Left ventricle myocardium inferior (tissue), 1 donor: ENCODE measurements at places on chromosomes 3 and 15. TPM values are rescaled to one million over a fixed set of nuclear protein-coding genes. Genes with fewer than 3 reads are reported as not detected.
A peak's percentile ranks its signal among the peaks of the same experiment; 100 is the strongest.

The SUCLG2 gene
- total RNA-seq: 100 TPM

GRCh38 chr3:2156244-2156847 is 57.7 kb downstream of the CNTN4 start:
- no peak overlapping the region for H3K4me3 ChIP-seq
- no peaks in the 10 kb centered on the region for H3K36me3 ChIP-seq
- no peaks in the 10 kb centered on the region for H3K4me1 ChIP-seq

The GRIP2 gene
- 59.1 TPM for total RNA-seq

GRCh38 chr3:66398228-66399025 is 102.4 kb downstream of the LRIG1 start:
- no peak for DNase-seq
- H3K27me3 ChIP-seq: no peaks in the 10 kb centered on the region
- no peak overlapping the region for H3K27ac ChIP-seq
- H3K36me3 ChIP-seq: peaks cover 56% of the 10 kb centered on the region
- peaks cover 58% of the 10 kb centered on the region for H3K4me1 ChIP-seq

GRCh38 chr3:9231937-9232336 is 17.5 kb downstream of the SRGAP3 start:
- no peak overlapping the region for H3K4me3 ChIP-seq
- H3K27me3 ChIP-seq: no peaks in the 10 kb centered on the region
- no peak for DNase-seq
- H3K36me3 ChIP-seq: no peaks in the 10 kb centered on the region
- H3K27ac ChIP-seq: no peak overlapping the region

DNA sequence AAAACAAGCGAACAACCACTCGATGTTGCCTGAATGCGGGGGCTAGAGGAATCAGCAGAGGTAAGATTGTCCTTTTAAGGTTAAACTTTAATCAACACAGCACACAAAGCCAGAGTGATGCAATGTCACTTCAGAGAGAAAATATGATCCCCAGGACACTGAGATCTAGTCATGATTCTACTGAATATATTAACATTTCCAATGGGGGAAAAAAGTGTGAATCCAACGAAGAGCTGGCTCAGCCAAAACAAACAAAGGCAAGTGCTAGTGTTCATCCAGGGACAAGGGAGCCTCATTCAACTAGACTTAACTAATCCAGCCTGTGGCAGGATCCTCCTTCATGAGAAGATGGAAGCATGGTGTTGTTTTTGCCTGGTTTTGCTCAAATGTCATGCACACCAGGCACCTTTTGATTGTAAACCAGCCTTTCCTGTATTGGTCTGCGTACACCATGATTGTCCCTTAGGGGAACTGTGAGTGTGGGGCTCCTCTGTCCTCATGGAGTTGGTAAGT is 35.8 kb downstream of the SCG5 start:
- DNase-seq: no peak
- H3K27me3 ChIP-seq: peaks cover 2% of the 10 kb centered on the region
- H3K27ac ChIP-seq: no peak overlapping the region
- H3K4me3 ChIP-seq: no peak overlapping the region
- no peaks in the 10 kb centered on the region for H3K36me3 ChIP-seq
- no peaks in the 10 kb centered on the region for H3K4me1 ChIP-seq

- no peak overlapping the region for H3K27ac ChIP-seq
- H3K4me1 ChIP-seq: no peaks in the 10 kb centered on the region
- no peak for DNase-seq
- H3K36me3 ChIP-seq: no peaks in the 10 kb centered on the region
- H3K4me3 ChIP-seq: no peak overlapping the region
These were observed 65.4 kb downstream of the CHDH start for GRCh38 chr3:53780806-53781205.

DNA sequence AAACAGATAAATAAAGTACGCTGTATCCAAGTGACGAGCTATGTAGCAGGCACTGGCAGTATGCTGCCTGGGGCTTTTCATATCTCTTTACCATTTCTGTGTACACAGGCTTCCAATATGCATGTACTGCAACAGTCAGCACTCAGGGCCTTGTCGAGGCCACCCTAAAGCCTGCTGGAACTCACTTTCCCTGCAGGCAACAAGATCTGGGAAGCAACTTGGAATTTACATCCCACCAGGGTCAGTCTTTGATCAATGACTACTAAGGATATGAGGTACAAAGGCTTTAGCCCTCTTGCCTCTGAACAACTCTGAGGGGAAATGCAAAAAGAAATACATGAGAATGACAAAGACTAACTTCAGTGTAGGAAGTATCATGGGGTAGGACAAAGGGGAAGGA is 101.8 kb upstream of the ARL6 start:
- DNase-seq: no peak
- H3K4me3 ChIP-seq: no peak overlapping the region
- H3K27me3 ChIP-seq: no peaks in the 10 kb centered on the region
- no peaks in the 10 kb centered on the region for H3K4me1 ChIP-seq

DNA sequence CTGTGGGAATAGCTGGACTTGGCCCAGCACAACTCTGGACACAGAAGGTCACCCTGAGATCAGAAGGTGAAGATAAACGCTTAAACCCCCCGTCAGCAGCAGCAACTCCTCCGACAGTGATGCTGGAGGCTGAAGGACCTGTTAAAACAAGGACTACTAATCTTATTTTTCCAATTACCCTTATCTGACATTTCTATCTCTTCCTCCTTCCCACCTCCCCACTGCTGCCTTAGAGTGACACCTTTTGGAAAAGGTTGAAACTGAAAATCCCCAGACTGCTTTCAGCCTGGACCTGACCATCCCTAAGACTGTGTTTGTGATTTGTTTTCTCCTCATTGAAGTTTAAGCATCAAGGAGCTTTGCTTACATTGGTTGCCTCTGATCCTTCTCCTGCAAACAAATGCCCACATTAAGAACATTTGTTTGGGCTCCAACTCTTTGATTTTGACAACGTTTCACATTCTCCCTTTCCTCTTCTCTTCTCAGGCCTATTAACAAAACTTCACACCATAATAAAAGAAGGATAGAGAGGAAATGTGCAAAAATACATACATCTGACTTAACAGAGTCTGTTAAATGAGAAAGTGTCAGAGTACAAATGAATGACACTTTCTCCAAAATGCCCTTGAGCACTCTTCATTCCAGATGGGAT is 410.6 kb upstream of the WNT5A start:
- no peak overlapping the region for H3K27ac ChIP-seq
- H3K36me3 ChIP-seq: no peaks in the 10 kb centered on the region
- no peak for DNase-seq
- H3K4me3 ChIP-seq: no peak overlapping the region
- no peaks in the 10 kb centered on the region for H3K4me1 ChIP-seq

DNA sequence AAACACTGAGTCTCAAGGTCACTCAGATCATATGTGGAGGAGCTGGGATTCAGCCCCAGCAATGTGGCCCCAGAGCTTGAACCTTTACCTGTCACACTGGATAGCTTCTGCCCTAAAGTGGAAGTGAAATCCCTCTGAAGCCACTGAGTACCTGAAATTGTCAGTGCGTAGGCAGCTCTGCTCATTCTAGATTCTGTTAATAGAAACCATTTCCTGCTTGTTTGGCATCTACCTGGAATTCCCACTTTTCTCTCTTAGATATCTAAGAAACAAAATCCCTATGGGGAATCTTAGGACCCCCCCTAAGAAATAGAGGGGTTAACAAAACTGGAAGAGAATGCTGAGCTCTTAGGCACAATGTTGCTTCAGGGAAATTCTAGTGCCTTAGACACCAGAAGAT is 29.8 kb downstream of the FBXL22 start:
- peaks cover 100% of the 10 kb centered on the region for H3K36me3 ChIP-seq
- H3K27ac ChIP-seq: no peak overlapping the region

The SPTSSB gene
- total RNA-seq: 0.25 TPM

DNA sequence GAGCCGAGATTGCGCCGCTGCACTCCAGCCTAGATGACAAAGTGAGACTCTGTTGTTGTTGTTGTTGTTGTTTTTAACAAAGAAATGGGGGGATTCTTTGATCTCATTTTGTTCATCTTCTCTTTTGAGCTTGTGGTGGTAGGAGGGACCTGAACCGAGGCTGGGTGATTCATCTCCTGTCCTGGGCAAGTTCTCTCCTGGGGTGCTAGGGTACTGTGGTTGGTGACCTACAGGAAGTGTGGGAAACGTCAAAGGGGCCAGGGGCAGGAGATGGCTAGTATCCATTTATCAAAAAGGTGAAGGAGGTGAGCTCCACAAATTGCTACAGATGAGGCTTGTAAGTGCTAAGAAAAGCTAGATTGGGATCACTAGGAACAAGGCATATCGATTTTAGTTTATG is 14.3 kb downstream of the PPCDC start:
- H3K4me3 ChIP-seq: no peak overlapping the region
- no peaks in the 10 kb centered on the region for H3K36me3 ChIP-seq
- H3K27ac ChIP-seq: no peak overlapping the region

The NLGN1 gene
- 13.7 TPM for total RNA-seq

- DNase-seq: no peak
- no peaks in the 10 kb centered on the region for H3K27me3 ChIP-seq
- peaks cover 88% of the 10 kb centered on the region for H3K36me3 ChIP-seq
These were observed 17.6 kb downstream of the ASB14 start for GRCh38 chr3:57274845-57275244.

- H3K4me1 ChIP-seq: no peaks in the 10 kb centered on the region
- peaks cover 25% of the 10 kb centered on the region for H3K36me3 ChIP-seq
- H3K27me3 ChIP-seq: no peaks in the 10 kb centered on the region
- H3K4me3 ChIP-seq: no peak overlapping the region
These were observed 19.9 kb downstream of the SPICE1 start for GRCh38 chr3:113495035-113495434.

DNA sequence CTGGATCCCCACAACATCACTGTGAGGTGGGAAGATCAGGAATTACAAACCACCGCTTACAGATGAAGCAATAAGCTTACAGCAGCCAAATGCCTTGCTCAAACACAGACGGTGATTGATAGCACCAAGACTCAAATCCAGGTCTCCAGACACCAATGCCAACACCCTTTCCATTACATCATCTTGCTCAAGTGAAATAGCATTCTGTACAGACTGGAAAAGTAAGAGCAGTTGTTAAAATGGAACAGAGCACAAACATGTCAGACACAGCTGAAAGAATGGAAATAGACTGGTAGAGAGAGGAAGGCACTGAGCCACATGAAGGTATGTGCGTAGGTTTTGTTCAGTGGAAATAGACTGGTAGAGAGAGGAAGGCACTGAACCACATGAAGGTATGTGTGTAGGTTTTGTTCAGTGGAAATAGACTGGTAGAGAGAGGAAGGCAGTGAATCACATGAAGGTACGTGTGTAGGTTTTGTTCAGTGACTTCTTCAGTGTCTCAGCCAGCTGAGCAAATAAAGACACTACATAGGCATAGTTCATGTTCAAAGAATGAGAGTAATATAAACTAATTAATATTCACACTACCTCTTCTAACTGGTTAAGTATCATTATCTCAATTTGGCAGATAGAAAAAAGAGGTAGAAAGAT is 15.6 kb downstream of the CLDN1 start:
- no peak overlapping the region for H3K4me3 ChIP-seq
- no peaks in the 10 kb centered on the region for H3K4me1 ChIP-seq
- peaks cover 4% of the 10 kb centered on the region for H3K27me3 ChIP-seq
- DNase-seq: no peak
- H3K36me3 ChIP-seq: no peaks in the 10 kb centered on the region
- no peak overlapping the region for H3K27ac ChIP-seq

GRCh38 chr3:194768586-194768985 is 82.9 kb downstream of the FAM43A start:
- no peaks in the 10 kb centered on the region for H3K27me3 ChIP-seq
- peaks cover 22% of the 10 kb centered on the region for H3K4me1 ChIP-seq
- no peaks in the 10 kb centered on the region for H3K36me3 ChIP-seq

DNA sequence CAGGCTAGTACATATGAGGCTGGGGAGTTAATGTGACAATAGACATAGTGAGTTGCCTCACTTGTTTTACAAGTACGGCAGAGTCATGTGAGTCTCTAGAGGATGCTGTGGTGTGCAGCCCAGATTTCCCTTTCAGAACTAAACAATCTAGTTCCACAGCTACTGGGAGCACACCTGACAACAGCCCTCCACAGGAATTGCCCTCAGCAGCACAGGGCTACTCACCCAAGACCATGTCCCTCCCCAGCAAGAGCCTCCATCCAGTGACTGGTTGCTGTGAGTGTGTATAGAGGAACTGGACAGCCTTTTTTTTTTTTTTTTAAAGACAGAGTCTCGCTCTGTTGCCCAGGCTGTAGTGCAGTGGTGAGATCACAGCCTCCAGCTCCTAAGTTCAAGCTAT is 40.2 kb upstream of the UBE2E2 start:
- no peak for DNase-seq
- H3K27ac ChIP-seq: no peak overlapping the region
- H3K27me3 ChIP-seq: peaks cover 8% of the 10 kb centered on the region
- H3K4me1 ChIP-seq: peaks cover 10% of the 10 kb centered on the region

The CNTN3 gene
- 1.2 TPM for total RNA-seq

GRCh38 chr15:42650208-42651066 is 75.0 kb downstream of the STARD9 start:
- no peak overlapping the region for H3K4me3 ChIP-seq
- DNase-seq: peak; percentile 28
- H3K27ac ChIP-seq: no peak overlapping the region
- H3K27me3 ChIP-seq: no peaks in the 10 kb centered on the region
- H3K36me3 ChIP-seq: peaks cover 37% of the 10 kb centered on the region

DNA sequence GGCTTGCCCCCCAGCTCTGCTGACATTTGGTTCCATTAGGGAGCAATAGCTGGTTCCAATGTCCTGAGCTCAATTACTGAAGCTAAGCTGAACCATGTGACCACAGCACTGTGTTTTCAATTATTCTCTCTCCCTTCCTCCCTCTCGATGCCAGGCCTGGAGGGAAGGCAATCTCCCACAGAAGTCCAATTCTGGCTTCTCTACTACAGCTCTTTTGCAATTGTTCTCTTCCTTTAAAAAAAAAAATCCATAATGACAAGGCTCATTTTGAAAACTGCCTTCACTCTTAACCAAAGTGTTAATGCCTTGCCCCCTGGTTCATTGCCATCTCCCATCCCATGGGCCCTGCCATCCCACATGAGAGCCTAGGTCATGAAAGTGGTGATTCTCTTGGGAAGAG is 24.8 kb downstream of the IL16 start:
- H3K27ac ChIP-seq: peak overlapping the region; percentile 66
- peaks cover 39% of the 10 kb centered on the region for H3K4me1 ChIP-seq
- DNase-seq: no peak
- no peaks in the 10 kb centered on the region for H3K27me3 ChIP-seq
- no peak overlapping the region for H3K4me3 ChIP-seq
- H3K36me3 ChIP-seq: peaks cover 7% of the 10 kb centered on the region

The TMEM40 gene
- 4.5 TPM for total RNA-seq

DNA sequence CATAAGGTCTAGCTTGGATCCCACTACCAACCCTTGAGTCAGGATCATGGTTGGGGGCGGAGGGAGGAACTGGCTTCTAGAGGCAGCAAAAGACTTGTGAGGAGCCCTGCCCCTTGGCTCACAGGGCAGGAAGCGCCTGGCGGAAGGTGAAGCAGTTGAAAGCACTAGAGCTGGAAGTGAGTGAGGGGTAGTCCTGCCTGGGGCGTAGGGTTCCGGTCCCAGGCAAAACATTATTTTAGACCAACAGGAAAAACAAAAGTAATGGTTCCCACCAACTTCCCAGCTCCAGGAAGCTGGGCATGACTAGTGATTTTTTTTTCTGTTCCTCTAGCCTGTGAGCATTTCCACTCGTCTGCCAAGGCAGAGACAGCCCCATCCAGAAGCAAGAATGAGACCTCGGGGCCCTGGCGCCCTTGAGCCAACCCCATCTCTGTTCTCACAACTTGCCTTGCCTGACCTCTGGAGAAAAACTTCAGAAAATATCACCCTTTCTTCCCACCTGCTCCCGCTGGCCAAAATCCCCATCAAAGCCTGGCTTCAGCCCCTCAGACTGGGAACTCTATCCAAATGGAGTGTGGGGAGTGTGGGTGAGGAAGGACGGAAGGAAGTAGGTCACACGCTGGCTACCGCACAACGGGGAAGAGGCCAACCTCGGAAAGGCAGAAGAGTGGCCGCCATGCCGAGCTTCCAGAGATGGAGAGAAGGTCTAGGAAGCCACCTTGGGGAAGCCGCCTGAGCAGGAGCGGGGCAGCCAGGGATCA is 57.5 kb downstream of the RBPMS2 start:
- H3K27me3 ChIP-seq: no peaks in the 10 kb centered on the region
- peak overlapping the region; percentile 50 for H3K4me3 ChIP-seq
- DNase-seq: no peak
- H3K27ac ChIP-seq: peak overlapping the region; percentile 93
- peaks cover 45% of the 10 kb centered on the region for H3K4me1 ChIP-seq
